ENCODE measurements at places on chromosomes 11 and 22.

GRCh38 chr11:96736601-96737000, 346.8 kb downstream of the JRKL start:
- DNase-seq = no peak

DNA sequence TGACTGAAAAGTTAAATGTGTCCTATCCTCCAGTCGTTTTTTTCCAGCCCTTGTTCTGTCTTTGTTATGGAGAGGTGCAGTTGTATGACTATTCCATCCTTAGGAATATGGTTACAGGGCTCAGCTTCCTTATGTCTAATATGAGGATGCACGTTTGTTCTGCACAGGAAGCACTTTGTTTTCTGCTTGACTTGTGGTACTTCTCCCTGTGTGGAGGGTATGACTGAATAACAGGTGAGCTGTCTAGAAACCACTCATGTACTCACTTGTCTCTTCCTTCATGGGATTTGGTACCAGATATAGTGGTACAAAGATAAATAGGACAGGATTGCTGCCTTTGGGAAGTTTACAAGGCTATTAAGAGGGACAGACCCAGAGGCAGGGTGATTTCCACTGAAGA, 17.4 kb downstream of the CABIN1 start:
- DNase-seq = no peak

GRCh38 chr11:116185551-116185950, 587.2 kb downstream of the BUD13 start:
- no peak for DNase-seq

GRCh38 chr11:133072378-133072777, 459.9 kb downstream of the OPCML start:
- DNase-seq = no peak

- peak; percentile 69 for DNase-seq
Observed at GRCh38 chr11:1927026-1927847, 7.7 kb downstream of the TNNT3 start.

GRCh38 chr11:79441461-79441875, 638 bp upstream of the TENM4 start:
- DNase-seq = no peak
